ENCODE measurements at places on chromosomes 12 and 14. TPM values are rescaled to one million over a fixed set of nuclear protein-coding genes. Genes with fewer than 3 reads are reported as not detected.

- no peak for DNase-seq
Observed at GRCh38 chr12:101001669-101002068, 207.1 kb downstream of the ANO4 start.

Gene GLT1D1
- total RNA-seq: 0.20 TPM

- DNase-seq: no peak
Observed at GRCh38 chr14:94663538-94663937, 51.3 kb downstream of the SERPINA3 start.

GRCh38 chr12:22731236-22731635 lies 106.3 kb downstream of the ETNK1 start:
- no peak for DNase-seq

Gene PTPRR
- total RNA-seq: 0.37 TPM

GRCh38 chr12:130054803-130055202 lies 107.5 kb upstream of the FZD10 start:
- no peak for DNase-seq

- no peak for DNase-seq
Observed at GRCh38 chr12:12883369-12884001, 7.9 kb upstream of the GPRC5A start.
